ENCODE measurements at places on chromosomes 7 and 10.

- no peak for DNase-seq
Measured at GRCh38 chr7:37784015-37784414, 64.4 kb upstream of the NME8 start.

GRCh38 chr7:82998436-82998835 lies 164.2 kb downstream of the PCLO start:
- no peak for DNase-seq

DNA sequence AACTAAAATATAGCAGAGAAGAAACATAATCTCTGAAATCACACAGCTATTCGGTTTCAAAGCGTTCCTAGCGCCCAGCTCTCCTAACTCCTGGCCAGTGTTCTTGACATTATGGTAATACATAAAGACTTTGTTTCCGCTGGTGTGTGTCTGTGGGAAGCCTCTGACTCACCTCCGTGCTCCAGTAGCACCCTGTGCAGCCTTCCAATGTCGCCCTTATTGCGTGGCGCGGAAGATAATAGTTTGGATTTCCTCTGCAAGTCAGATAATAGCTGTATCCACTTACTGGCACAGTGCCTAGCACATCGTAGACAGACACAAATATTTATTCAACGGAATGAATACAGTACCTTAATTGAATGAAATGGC lies 570 bp downstream of the BMS1 start:
- peak; percentile 71 for DNase-seq

DNA sequence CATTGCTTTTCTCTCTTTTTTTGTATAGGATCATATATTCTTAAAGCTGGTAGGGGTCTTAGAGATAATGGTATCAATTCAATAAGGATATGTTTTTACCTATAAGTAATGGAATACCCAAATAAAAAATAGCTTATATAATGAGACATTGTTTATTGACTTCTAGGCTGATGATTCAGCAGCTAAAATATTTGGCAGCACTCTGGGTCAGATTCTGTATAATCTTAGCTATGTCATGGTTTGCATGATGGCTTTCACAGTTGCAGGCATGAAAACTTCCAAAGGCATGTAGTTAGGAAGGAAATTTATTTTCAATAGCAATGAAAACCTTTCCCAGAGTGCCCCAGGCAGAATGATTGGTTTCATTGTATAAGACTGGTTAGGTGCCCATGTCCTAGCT lies 32.1 kb upstream of the A1CF start:
- DNase-seq, result peak; percentile 37

- no peak for DNase-seq
Measured at GRCh38 chr10:29163746-29164145, 125.1 kb upstream of the LYZL1 start.

GRCh38 chr7:97179454-97180104 lies 62.1 kb downstream of the SDHAF3 start:
- peak; percentile 60 for DNase-seq

- DNase-seq, result no peak
Measured at GRCh38 chr7:158001621-158002320, 585.9 kb downstream of the PTPRN2 start.

DNA sequence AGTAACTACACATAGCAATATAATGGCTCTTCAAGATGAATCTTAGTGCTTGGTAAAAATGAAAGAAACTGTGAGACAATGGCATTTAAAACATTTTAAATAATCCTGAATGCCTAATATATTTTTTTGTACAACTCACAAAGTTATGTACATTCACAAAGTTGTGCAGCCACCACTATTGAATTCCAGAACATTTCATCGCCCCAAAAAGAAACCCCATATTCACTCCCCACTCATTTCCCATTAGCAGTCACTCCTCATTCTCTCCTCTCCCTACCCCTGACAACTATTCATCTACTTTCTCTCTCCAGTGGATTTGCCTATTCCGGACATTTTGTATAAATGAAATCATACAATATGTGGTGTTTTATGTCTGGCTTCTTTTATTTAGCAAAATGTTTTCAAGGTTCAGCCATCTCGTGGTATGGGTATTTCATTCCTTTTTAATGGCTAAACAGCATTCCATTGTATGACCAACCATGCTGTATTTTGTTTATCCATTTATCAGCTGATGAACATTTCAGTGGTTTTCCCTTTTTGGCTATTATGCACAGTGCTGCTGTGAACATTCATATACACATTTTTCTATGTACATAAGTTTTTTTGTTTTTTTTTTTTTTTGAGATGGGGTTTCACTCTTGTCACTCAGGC lies 34.7 kb downstream of the ENTPD7 start:
- DNase-seq, result peak; percentile 87

DNA sequence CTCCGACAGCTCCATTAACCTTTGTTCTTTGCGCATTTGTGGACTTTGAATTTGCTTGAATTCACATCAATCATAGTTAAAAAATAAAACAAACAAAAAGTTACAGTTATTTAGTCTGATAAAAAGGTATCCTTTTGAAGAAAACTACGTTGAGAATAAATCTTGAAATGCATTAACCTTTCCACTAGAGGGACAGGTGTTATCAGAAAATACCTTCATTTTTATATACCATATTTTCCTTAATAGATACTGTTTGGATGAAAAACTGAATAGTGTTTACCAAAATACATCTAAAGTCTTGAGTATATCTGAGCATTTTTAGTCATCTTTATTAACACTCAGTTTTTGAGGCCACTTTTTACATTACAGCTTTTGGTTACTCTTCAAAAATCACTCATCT lies 371.9 kb downstream of the ZWINT start:
- DNase-seq, result no peak
